NCI-H1417 treated with DMSO at 0.1 percent for 48 hours (cell line): ENCODE measurements at places on chromosomes 13 and 19.

GRCh38 chr19:30686176-30686820 is 314.1 kb downstream of the ZNF536 start:
- no peak for DNase-seq

DNA sequence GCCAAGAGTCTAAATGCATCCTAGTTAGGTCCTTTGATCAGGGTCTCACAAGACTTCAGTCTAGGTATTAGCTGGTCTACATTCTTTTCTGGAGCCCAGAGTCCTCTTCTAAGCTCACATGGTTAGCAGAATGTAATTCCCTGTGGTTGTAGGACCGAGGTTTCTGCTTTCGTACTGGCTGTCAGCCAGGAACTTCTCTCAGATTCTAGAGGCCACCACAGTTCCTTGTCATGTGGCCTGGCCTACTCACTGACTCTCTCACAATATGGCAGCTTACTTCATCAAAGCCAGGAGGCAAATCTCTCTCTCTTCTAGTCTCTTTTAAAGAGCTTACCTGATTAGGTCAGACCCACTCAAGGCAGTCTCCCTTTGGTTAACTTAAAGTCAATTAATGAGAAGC is 82.9 kb downstream of the POU4F1 start:
- no peak for DNase-seq

DNA sequence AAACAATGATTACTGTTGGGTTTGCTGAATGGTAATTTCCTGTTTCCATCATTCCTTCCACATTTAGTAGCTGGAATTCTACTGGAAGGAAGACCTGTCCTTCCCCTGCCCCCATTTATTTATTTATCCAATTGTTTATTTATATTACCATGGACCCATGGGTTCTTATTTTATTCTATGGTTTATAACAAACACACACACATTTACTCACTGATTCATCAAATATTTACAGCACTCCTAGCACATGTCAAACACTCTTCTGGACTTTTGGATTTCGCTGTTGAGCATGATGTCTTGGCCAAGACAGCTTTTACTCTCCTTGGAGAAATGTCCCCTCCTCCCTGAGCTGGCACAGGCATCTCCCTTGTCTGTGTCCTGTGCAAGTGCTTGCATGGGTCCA is 227.8 kb upstream of the MAB21L1 start:
- no peak for DNase-seq

DNA sequence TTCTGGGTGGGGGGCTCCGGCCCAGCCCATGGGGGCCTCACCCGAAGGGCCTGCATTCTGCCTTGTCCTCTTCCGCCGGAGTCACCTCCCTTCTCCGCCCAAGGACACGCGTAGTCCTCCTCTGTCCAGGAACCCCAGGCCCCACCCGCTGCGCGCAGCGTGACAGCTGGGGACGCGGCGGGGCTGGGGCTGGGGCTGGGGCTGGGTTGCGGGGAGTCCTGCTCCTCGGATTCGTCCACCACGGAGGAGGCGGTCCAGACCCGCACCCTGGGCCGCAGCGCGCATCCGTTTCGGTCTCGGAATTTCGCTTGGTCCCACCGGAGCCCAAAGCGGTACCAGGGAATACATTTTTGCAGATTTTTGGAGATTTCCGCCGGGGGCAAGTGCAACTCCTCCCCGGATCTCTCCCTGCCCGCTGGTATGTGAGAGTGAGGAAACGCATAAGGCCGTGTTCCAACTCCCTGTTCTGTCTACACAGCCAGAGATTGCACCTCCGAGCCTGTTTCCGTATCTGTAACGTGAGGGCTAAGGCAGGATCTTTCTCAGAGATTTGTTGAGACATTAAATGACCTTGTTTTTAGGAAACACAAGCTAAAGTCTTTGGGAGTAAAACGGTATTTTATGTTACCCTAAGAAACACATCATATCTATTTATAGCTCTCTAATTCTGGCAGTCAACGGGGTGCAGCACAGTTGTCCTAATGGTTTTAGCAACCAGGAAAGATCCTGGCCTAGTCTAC is at the start of gene COX7A1:
COX7A1 (minus strand) TSS at position 96 of the 740 bp plus-strand sequence; CDS start at position 56, 40 bp downstream.
- DNase-seq: no peak
